ENCODE measurements at places on chromosomes 16 and 17.

DNA sequence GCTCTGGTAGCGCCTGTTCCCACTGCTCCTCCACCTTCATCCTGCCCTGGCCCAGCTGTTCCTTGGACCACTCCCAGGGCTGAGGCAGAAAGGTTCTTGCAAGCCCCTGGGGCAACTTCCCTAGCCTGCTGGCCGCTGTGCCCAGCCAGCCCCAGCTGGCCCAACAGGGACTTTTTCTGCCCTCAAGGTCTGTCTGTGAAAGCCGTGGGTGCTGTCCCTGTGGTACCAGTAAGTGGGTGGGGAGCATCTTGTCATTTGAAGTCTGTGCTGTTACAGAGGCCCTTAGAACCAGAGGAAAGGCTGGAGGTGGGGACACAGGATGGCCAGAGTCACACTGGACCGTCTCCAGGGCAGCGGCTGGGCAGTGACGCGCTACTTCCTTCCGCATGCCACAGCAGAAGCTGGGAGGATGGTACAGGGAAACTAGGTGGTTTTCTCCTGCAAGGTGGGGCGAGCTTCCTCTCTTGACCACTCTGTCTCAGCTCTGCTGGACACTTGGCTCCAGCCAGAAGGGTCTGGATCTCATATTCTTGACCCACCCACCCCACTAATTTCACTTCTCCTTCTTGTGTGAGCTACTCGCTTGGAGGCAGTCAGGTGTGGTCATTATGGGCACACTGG is 87.8 kb downstream of the PLCG2 start:
- DNase-seq = no peak

- DNase-seq = no peak
Measured at GRCh38 chr17:14760719-14761411, 460.0 kb downstream of the HS3ST3B1 start.

GRCh38 chr16:16073891-16074881 is 124.8 kb downstream of the ABCC1 start:
- DNase-seq = no peak

DNA sequence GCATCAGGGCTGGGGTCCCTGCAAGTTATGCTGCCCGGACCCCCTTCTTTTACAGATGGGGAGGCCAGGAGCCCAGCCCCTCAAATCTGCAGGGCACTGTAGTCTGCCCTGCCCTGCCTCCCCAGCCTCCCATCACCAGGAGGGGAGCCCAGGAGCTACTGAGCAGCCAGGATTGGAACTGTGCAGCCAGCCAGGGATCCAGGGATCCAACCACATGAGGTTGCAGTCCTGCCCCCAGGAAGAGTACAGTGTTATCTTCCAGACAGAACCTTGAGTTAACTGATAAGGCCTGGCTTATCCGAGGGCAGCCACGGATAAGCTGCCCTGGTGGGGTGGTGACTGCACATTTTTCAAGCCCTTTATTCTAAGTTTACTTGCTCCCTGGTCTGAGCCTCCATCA is 11.4 kb upstream of the NDRG4 start:
- DNase-seq = no peak

- DNase-seq = no peak
Measured at GRCh38 chr16:80664226-80664625, 123.4 kb downstream of the DYNLRB2 start.

DNA sequence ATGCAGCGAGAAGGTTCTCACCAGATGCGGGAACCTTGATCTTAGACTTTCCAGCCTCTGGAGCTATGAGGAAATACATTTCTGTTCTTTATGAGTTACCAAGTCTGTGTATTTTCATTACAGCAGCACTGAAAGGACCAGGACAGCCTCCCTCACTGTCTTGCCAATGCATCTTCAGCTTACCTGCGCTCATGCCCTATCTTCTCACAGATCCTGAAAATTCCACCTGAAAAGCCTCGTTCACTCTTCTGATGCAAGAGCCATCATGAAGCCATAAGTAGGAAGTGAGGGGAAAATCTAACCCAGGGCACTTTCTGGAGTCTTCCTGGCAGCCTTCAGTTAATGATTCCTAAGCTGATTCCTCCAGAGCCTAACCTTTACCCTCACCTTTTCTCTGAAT is 194.0 kb downstream of the SALL1 start:
- no peak for DNase-seq

DNA sequence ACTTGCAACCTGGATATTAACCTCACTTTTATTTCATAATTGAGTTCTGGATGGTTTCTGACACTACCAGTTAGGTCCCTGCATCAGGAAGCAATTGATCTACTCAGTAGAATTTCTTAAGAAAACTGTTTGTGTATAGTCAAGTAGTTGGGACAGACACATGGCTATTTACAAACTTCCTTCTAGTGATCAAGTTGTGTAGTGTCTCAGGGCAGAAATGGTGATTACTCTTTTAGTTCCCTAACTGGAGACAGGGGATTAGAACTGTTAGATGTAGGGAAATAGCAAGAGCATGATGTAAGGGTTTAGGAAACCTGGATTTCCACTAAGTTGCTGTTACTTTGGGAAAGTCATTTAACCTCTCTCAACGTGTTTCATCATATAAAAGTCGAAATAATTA is 30.4 kb downstream of the TMEM100 start:
- DNase-seq = no peak

DNA sequence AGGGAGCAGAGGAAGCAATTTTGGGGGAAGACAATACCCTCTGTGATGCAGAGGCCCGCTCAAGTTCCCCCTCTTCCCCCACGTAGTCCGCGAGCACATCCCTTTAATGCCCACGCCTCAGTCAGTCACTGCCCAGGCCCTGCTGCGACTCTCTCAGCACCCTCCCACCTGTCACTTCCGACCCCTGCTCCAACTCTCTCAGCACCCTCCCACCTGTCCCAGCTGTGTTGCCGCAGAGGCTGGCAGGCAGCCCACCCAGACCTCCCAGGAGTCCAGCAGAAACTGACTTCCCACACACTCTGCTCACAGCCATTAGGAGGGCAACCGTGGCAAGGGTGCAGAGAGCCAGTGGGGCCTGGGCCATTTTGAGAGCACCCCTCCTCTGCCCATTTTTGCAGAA is 92.7 kb downstream of the WSCD1 start:
- no peak for DNase-seq

DNA sequence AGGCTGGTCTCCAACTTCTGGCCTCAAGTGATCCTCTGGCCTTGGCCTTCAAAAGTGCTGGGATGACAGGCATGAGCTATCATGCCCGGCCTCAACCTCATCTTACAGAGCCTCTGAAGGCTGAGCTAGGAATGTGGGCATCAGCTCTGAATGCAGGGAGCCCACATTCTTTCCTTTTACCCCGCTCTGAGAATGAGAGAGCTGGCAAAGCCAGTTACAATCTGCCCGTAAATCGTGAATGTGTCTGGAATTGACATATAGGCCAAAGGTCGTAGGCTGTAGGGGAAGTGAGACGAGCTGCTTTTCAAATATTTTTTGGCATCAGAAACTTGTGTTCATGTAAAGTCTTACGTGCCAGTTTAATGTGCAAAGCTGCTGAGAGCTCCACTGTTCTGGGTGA is 4.5 kb downstream of the TMEM238L start:
- DNase-seq = no peak

- DNase-seq = no peak
Measured at GRCh38 chr17:10731408-10731879, 1.6 kb upstream of the TMEM220 start.

DNA sequence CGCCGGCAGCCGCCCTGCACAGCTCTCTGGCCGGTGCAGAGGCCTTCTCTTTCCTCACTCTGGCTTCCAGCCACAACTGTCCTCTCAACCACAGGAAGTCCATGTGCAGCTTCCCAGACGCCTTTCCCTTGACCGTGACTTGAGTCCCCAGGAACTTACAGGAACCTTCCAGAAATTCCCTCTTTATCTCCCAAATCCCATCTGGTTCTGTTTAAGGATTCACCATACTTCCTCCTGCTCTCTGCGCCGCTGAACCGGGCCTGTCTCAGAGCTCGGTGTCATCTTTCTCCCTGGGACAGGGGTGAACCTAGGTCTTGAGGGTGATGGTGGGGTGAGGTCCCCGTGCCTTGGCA is 65.2 kb upstream of the ZNF469 start:
- no peak for DNase-seq

- no peak for DNase-seq
Measured at GRCh38 chr17:55322453-55322985, 57.8 kb downstream of the HLF start.

DNA sequence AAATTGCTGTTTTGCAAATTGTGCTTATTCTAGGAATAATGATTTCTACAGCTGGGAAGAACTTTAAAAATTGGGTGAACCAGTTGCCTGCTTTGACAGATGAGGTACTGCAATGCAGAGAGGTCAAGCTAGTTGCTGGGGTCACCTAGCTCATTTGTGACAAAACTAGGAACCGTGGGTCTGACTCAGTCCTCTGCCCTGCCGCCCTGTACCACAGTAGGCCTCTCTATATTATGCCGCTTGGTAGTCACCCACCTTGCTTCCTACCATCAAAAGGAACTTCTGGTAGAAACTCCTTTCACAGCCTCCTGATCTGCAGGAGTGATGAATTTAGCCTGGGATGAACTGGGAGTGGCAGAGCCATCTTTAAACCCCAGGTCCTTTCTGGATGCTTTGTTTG is 105.7 kb downstream of the PITPNC1 start:
- no peak for DNase-seq

GRCh38 chr17:6506679-6507231 is 49.6 kb downstream of the PITPNM3 start:
- no peak for DNase-seq

GRCh38 chr16:56324406-56324805 is 100.9 kb downstream of the AMFR start:
- DNase-seq = no peak

Data from GM13977 (cell line).